Activated naive CD8-positive, alpha-beta T cell treated with anti-CD3 and anti-CD28 coated beads, Interleukin-2, amount 50 U/mL, for 24 hours (primary cell): ENCODE measurements at places on chromosomes 4 and X.
A peak's percentile ranks its signal among the peaks of the same experiment; 100 is the strongest.

DNA sequence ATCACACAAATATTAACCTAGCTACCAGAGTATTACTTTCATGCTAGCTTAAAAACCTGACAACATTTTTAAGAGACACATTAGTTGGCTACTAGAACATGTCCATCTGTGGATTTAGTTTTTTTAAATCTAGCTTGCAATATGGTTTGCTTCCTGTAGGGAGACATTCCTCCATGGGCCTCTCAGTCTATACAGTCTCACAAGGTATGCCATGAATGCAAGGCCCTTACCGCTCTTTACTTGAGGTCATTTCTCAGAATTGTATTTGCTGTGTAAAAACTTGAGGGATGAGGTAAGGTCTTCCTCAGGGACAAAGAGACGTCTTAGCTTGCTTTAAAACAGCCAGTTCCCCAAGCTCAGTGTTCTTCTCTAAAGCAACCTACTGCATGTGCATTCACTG, 26.9 kb downstream of the UBA6 start:
- DNase-seq, result no peak

DNA sequence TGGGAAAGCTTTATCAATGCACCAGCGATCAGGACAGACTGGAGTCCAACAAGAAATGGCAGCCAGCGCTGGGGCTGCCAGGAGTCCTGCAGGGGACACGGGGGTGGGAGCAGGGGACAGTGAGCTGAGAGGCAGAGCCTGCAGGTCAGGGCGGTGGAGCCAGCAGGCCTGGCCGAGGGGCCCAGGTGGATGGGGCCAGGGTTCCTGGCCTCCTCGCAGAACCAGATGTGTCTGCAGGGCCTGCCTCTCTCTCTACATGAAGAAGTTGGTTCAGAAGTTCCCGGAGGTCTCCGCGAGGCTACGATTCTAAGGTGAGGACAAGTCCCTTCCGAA, 63.6 kb downstream of the CPZ start:
- DNase-seq, result no peak

DNA sequence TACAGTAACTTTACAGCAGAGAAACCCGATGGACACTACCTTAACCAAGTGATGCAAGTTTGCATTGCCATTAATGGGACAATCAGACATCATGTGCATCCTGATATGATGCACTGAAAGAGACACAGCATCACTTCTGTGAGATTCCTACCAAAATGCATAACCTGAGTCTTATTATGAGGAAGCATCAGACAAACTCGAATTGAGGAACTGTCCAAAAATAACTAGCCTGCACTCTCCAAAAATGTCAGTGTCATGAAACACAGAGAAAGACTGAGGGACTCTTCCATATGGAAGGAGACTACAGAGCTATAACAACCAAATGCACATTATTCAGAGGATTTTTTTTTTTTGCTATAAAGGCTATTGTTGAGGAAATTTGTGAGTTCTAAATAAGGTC, 66.6 kb upstream of the IQSEC2 start:
- no peak for DNase-seq

- DNase-seq, result no peak
Measured at GRCh38 chr4:87716371-87717265, 66.5 kb downstream of the DMP1 start.

DNA sequence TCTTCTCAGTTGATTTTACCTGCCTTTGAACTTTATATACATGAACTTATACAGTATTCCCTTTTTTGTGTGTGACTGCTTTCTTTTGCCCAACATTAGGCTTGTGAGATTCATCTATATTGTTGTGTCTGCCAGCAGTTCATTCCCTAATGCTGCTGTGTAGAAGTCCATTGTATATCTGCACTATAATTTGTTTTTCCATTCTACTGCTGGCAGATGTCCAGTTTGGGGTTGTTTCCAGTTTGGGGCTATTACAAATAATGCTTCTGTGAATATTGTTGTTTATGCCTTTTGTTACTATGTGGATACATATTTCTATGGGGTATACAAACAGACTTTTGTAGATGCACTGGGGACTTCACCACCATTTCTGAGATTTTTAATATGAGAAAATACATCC, 268.4 kb downstream of the DCTD start:
- DNase-seq, result no peak

DNA sequence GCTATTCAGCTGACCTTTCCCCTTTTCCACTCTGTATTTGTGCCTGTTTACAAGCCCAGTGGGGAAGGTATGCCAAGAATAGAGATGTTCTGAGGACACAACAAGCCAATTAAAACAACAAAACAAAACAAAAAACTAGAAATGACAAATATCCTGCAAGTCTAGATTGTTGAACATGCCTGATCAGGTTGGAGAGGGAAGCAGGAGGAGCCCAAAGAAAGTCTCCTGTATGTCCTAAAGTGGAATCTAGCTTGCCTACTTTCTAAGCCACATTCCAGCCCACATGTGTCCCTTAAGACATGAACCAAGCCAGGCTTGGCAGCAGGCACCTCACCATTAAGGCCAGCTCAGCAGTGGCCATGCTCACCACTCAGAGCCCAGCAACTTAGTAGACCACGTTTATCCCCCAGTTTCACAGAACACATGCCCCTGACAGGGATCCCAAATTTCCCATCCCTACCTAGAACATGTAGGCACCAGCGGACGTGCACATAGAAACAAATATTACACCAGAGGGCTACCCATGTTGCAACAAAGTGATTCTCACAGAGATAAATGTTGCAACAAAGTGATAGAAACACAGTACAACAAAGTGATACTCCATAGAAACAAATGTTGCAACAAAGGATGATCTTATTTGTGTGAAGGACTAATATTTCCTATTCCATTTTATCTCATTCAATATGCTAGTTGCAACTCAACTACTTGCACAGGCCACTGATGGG, 48.3 kb downstream of the CD99L2 start:
- no peak for DNase-seq

DNA sequence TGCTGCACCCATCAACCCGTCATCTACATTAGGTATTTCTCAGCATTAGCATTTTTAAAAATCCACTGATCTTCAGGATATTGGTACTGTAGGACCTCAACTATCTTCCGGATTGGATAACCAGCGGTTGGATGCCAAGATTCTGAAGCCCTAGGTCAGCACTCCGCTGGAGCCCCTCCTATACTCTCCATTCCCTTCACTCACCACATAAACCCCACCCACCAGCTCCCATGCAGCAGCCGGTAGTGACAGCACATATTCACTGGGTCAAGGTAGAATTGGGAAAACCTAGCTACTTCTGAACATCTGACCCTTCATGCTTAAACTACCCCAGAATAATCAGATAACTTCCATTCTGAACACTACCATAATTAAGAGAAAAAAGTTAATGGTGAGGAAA, 134.9 kb downstream of the CORIN start:
- no peak for DNase-seq

DNA sequence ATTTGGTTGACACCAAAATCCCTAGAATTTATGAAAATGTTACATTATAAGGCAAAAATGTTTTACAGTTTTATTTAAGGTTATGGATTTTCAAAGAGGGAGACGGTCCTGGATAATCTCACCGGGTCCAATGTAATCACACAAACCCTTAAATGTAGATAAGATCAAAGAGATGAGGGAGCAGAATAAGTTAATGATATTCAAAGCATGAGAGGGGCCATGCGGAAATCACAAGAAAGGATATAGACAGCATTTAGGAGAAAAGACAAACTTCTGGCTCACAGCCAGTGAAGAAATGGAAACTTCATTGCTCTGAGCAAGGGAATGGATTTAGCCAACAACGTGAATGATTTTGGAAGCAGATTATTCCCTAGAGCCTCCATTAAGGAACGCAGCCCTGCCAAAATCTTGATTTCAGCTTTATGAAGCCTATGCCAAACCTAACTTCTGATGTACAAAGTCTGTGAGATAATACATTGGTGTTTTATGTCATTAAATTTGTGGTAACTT, 684.4 kb upstream of the GNPDA2 start:
- no peak for DNase-seq

DNA sequence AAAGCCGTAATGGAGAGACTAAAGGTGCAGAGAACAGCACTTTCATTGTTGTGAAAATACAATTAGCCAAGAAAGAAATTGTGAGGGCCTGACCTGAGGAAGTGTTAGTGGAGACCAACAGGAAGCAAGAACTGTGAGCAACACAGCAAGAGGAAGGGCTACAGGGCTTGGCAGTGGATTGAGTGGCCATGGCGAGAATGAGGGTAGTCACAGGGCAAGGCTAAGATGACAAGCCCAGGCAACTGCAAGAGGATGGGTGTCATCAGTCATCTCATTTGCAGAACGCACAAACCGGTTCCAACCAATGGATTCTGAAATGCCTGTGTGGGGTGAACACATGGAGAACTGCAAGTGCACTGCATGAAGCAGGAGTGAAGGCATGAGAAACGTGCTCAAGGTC, 3.6 kb downstream of the SLC10A6 start:
- DNase-seq, result no peak

- DNase-seq, result no peak
Measured at GRCh38 chrX:110051559-110051958, 48.6 kb downstream of the TMEM164 start.

DNA sequence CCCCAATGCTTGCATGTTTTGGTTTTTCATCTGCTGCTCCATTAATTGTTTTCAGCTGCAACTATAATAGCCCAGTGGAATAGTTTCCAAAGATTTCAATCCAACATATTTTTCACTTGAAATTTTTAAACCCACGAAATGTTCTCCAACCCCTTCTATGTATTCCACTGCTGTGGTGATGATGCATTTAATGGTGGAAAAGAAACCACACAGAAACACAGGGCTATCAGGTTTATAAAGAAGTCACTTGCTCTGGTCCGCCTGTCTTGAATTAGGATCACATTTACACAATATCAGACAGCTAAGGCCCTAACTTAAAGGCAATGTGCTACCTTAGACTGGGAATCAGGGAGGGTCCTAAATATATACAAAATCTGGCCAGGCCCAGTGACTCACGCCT, 35.0 kb downstream of the OPHN1 start:
- DNase-seq, result no peak

DNA sequence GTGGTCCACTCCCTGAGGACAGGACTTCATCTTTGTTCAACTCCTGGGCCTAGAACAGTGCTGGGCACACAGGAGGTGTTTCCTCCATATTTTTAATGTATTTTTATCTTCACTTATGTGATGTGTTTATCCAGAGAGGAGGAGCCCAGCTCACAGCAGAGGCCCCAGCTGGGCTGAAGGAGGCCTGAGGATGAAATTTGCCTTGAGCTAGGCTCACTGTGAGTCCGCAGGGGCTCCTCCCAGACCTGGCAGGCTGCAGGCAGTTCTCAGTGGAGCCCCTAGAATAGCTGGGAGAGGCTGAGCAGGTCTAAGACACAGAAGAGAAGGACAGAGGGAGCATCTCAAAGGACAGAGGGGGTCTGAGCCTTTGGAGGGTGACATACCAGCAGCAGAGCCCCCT, 26.8 kb downstream of the C4orf50 start:
- DNase-seq, result no peak

- no peak for DNase-seq
Measured at GRCh38 chr4:69848028-69848427, 11.9 kb downstream of the SULT1E1 start.

- no peak for DNase-seq
Measured at GRCh38 chr4:23134331-23134730, 441.6 kb downstream of the GBA3 start.

GRCh38 chr4:2750719-2751605, 5.2 kb downstream of the TNIP2 start:
- DNase-seq, result no peak

DNA sequence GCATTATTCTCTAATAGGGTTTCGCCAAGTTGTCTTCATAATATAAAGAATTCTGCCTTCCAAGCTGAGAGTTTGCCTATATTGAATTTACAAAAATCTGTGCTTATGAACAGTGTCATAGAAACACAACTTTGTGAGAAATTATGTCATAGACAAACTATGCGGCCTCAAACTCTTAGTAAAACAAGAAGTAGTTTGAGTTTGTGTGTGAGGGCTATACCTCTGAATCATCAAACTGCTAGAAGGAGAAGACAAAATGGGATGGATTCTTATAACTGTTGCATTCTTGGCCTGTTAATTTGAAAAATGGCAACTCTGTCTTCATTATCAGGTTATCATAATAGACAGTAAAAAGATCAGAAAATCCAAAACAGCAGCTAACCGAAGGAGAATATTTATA, 46.1 kb upstream of the NAP1L5 start:
- no peak for DNase-seq

DNA sequence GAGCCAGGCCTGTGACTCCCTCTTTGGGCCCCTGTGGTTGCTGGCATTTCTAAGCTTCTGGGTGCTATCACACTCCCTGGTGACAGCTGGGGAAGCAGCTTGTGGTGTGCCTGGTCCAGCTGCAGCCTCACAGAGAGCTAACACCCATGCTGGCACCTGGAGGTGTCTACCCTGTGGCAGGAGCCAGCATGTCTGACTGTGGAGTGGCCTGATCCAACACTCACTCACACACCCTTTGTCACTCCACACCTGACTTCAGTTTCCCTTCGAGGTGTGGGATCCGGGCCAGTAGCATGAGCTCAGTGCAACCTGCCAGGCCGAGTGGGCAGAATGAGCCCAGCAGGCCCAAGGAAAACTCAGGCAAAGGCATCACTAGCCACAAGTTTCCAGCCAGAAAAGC, 67.5 kb downstream of the TECRL start:
- no peak for DNase-seq

- no peak for DNase-seq
Measured at GRCh38 chr4:44738615-44739014, 12.3 kb upstream of the GNPDA2 start.

GRCh38 chr4:16827794-16828724, 70.4 kb downstream of the LDB2 start:
- no peak for DNase-seq

- no peak for DNase-seq
Measured at GRCh38 chr4:6137027-6137746, 63.2 kb downstream of the JAKMIP1 start.

- DNase-seq, result no peak
Measured at GRCh38 chr4:145861336-145862318, 77.0 kb downstream of the ZNF827 start.

DNA sequence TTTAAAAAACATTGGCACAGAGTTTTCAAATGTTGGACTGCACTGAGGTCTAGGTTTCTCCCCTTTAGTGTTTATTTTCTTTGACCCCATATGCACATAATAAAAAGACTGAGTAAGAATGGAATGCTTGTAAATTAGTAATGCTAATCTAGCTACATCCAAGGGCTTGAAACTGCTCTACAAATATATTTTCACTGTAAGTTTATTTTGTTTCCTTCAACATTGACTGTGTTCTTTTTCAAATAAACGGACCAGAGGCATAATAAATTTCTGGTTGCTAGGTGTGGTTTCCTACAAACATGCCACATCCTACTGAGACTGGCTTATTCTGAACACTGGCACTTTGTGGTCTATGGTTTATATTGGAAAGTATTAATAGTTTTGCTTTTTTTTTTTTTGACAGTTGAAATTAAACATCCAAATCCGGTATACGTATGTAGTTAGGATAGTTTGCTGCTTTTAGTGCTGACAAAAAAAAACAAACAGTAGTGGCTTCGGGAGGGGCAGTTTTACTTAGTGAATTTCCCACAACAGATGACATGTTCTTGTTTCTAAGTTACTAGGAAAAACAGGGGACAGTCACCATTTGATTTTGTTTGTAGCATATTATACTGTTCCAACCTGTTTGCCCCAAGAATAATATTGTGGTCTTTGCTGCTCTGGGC, 13.2 kb downstream of the CA5B start:
- no peak for DNase-seq

- peak; percentile 2 for DNase-seq
Measured at GRCh38 chrX:115561605-115562479, 868 bp downstream of the PLS3 start.

- DNase-seq, result no peak
Measured at GRCh38 chr4:166165829-166166420, 292.9 kb downstream of the TLL1 start.

GRCh38 chr4:114999880-115000279, 113.5 kb downstream of the NDST4 start:
- no peak for DNase-seq

- DNase-seq, result no peak
Measured at GRCh38 chrX:1178580-1179057, 33.8 kb downstream of the CRLF2 start.
